ENCODE measurements at places on chromosomes 4 and X. TPM values are rescaled to one million over a fixed set of nuclear protein-coding genes. Genes with fewer than 3 reads are reported as not detected.
A peak's percentile ranks its signal among the peaks of the same experiment; 100 is the strongest.

DNA sequence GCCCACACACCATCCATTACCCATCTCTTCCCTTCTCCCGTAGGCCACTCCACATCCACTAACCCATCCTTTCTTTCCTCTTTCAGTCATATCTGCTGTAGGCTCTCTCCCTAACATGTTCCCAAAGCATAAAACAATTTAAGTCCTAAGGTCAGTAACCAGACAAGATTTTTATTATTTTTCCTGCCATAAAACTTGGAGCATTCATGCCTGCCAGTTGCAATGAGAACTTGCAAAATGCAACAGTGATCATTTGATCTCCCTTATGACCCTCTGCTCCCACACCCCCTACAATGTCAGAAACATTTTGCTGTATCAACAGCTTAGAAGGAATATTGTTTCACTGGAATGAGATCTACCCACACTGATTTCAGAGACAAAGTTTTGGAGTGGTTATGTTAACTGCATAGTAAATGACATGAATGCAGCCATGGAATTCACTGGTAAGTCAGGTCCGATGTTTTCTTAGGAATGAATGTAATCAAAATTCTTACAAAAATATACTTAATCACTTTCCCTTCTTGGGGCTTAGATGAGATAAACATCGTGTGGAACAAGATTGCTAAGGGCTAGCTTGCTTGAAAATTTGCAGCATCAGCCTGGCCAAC lies 5.7 kb downstream of the NIPAL1 start:
- H3K27ac ChIP-seq: no peak overlapping the region
- no peaks in the 10 kb centered on the region for H3K36me3 ChIP-seq
- peaks cover 2% of the 10 kb centered on the region for H3K27me3 ChIP-seq
- no peak for DNase-seq

DNA sequence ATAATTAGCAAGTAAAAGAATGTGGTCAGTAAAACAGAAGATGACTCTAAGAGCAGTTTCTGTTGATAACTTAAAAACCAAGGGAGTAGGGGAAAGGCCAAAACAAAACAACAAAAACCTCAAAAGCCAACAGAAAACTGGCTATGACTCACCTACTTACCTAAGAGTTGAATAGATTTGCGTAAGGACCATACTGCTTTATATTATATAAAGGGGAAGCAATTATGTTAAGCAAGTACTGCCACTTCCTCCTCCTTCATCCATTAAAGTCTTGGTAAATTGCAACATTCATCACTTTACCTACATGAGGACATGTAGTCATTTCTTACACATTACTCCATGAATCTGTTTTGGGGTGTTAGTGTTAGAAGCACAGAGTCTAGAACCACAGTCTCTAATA lies 85.9 kb upstream of the FAM47A start:
- H3K4me3 ChIP-seq: no peak overlapping the region
- no peak for DNase-seq
- H3K27me3 ChIP-seq: no peaks in the 10 kb centered on the region
- H3K27ac ChIP-seq: no peak overlapping the region
- H3K36me3 ChIP-seq: no peaks in the 10 kb centered on the region

GRCh38 chr4:165627548-165627947 lies 245.5 kb upstream of the TLL1 start:
- no peaks in the 10 kb centered on the region for H3K4me1 ChIP-seq
- no peaks in the 10 kb centered on the region for H3K27me3 ChIP-seq
- no peak overlapping the region for H3K27ac ChIP-seq
- no peak overlapping the region for H3K4me3 ChIP-seq
- DNase-seq: no peak

Gene DIAPH2
- total RNA-seq: 44.8 TPM

Gene PLP1
- 7.7 TPM for total RNA-seq

DNA sequence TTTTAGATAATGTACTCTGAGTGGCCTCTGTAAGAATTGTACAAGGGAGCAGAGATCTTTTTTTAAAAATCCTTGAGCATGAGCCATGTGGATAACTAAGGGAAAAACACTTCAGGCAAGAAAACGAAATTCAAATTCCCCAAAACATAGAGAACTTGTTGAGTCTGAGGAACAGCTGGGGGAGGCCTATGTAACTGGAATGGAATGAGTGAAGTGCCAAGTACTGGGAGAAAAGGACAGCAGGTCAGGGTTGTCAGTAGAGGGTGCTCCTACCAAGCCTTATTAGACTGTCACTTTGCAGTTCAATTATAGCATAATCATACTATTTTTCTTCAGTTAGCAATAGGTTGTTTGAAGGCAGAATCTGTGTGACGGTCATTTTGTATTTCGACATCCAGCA lies 135.1 kb downstream of the ARHGAP6 start:
- peaks cover 1% of the 10 kb centered on the region for H3K4me1 ChIP-seq
- DNase-seq: no peak
- no peaks in the 10 kb centered on the region for H3K36me3 ChIP-seq
- no peaks in the 10 kb centered on the region for H3K27me3 ChIP-seq
- H3K27ac ChIP-seq: no peak overlapping the region
- no peak overlapping the region for H3K4me3 ChIP-seq

DNA sequence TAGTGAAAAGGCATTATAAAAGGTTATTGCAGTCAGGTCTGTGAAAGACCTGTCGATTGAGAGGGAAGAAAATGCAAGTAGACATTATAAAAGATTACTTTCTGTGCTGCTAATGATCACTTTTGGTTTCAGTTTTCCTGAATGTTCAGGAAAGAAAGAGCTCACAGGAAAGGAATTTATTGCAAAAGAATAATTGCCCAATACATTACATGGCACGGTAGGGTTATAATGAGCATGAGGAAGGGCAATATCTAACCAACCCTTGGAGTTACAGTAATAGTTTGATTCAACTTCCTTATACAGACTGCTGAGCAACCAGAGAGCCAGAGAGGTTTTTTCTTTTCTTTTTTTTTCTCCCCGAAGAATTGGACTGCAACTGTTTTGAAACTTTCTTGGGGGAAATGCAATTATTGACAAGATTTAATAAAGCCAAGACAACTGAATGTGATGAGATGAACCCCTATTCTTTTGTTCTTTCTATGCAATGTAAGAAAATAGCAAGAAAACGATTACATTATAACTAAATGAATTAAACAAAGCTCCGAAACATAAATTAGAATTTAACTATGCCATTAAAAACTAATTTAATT lies 247.0 kb downstream of the C4orf33 start:
- no peak overlapping the region for H3K4me3 ChIP-seq
- no peaks in the 10 kb centered on the region for H3K27me3 ChIP-seq
- no peaks in the 10 kb centered on the region for H3K4me1 ChIP-seq
- H3K36me3 ChIP-seq: no peaks in the 10 kb centered on the region
- H3K27ac ChIP-seq: no peak overlapping the region

GRCh38 chrX:3415011-3415410 lies 68.6 kb upstream of the MXRA5 start:
- DNase-seq: no peak
- no peaks in the 10 kb centered on the region for H3K36me3 ChIP-seq
- no peak overlapping the region for H3K4me3 ChIP-seq
- no peaks in the 10 kb centered on the region for H3K27me3 ChIP-seq
- H3K27ac ChIP-seq: no peak overlapping the region

DNA sequence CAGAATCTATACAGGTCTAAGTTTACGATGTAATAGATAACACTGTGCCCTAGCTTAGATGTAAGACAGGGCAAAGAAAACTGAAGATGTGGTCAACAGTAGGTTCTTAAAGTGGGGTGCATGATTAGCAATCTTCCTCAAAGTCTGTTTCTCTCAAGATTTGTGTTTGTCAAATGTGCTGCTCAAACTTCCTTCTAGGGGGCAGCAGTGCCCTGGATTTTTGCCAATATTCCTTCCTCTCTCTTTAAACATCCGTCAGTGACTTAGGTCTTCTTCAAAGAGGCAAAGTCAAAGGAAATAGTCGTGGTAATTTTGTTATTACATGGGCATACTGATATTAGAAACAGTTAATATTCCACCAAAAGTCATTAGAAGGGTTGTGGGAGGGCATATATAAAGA lies 4.2 kb upstream of the PDHA2 start:
- H3K4me1 ChIP-seq: no peaks in the 10 kb centered on the region
- H3K27me3 ChIP-seq: no peaks in the 10 kb centered on the region
- H3K36me3 ChIP-seq: no peaks in the 10 kb centered on the region
- no peak overlapping the region for H3K27ac ChIP-seq

DNA sequence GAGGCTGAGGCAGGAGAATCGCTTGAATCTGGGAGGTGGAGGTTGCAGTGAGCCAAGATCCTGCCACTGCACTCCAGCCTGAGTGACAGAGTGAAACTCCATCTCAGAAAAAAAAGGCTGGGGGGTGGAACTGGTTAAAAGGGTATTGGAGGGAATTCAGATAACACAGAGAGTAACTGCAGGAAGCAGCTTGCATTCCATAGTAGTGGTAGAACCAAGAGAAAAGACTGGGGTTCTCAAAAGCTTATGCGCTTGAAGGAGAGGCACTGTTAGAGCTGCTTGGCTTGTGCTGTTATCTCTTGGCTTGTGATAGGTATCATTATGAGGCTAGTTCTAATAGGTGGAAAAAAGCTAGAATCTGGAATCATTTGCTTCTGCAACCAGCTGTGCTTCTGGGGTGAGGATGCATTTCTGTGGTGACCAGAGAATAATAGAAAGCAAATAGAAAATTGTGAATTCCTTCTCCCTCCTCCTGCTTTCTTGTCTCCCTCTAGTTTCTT lies 91.2 kb upstream of the ELOVL6 start:
- H3K27ac ChIP-seq: no peak overlapping the region
- H3K4me1 ChIP-seq: no peaks in the 10 kb centered on the region
- DNase-seq: no peak
- no peaks in the 10 kb centered on the region for H3K36me3 ChIP-seq
- H3K27me3 ChIP-seq: peaks cover 2% of the 10 kb centered on the region

Gene ARR3
- not detected for total RNA-seq

GRCh38 chr4:165457793-165458192 lies 79.0 kb downstream of the CPE start:
- H3K36me3 ChIP-seq: no peaks in the 10 kb centered on the region
- H3K27ac ChIP-seq: no peak overlapping the region
- no peak for DNase-seq
- no peaks in the 10 kb centered on the region for H3K27me3 ChIP-seq
- H3K4me3 ChIP-seq: no peak overlapping the region

Gene SPATA4
- total RNA-seq: not detected

Gene CBLL2
- total RNA-seq: not detected

- H3K4me3 ChIP-seq: peak overlapping the region; percentile 65
- DNase-seq: peak; percentile 56
- no peaks in the 10 kb centered on the region for H3K4me1 ChIP-seq
- no peaks in the 10 kb centered on the region for H3K36me3 ChIP-seq
These were observed 209.6 kb upstream of the SPIN4 start for GRCh38 chrX:63560601-63561218.

Gene SPANXB1
- not detected for total RNA-seq

Gene XAGE1A
- total RNA-seq: not detected

DNA sequence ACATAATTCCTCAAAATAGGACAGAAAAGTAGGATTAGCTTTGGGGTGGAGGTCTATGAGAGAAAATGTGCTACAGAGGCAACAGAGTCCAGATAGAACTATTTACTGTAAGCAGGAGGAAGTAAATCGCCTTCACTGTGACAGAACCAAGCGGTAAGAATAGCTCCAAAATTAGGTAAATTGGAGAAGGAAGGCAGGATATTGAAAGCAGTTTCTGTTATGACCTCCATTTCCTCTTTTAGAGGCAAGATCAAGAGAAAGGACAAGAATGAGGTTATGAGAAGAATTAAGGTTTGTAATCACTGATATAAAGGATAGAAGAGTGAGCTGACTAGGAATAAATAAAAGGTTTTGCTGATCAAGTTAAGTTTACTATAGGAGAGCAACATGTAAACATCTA lies 44.1 kb upstream of the NEUROG2 start:
- H3K4me1 ChIP-seq: no peaks in the 10 kb centered on the region
- H3K36me3 ChIP-seq: no peaks in the 10 kb centered on the region
- DNase-seq: no peak

DNA sequence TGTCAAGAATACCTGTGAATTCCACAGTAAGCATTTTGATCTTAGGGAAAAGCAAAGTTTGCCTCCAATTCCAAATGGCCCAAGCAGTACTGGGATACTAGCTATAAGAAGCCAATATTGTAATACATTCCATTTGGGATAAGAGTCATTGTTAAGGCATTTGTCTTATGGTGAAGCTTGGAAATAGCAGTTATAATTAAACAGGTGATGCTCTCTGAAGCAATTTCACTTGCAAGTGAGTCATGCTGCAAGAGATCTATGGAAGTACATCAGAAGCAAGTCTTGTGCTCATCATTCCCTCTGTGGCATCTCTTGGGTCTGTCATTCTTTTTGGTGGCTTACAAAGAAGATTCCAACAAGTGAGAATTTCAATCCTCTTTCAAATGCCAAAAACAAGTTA lies 386.4 kb upstream of the RPS6KA3 start:
- H3K27me3 ChIP-seq: no peaks in the 10 kb centered on the region
- no peak overlapping the region for H3K27ac ChIP-seq
- no peaks in the 10 kb centered on the region for H3K4me1 ChIP-seq
- DNase-seq: no peak
- no peaks in the 10 kb centered on the region for H3K36me3 ChIP-seq
- H3K4me3 ChIP-seq: no peak overlapping the region

Gene PALLD
- 626 TPM for total RNA-seq

- no peak for DNase-seq
- H3K4me1 ChIP-seq: no peaks in the 10 kb centered on the region
- no peaks in the 10 kb centered on the region for H3K36me3 ChIP-seq
- no peak overlapping the region for H3K4me3 ChIP-seq
These were observed 6.0 kb upstream of the CXCL10 start for GRCh38 chr4:76029300-76029699.

Gene FMR1NB
- not detected for total RNA-seq

GRCh38 chr4:122777846-122778673 lies 45.6 kb downstream of the BBS12 start:
- no peak for DNase-seq
- no peak overlapping the region for H3K4me3 ChIP-seq
- H3K27ac ChIP-seq: no peak overlapping the region
- H3K27me3 ChIP-seq: no peaks in the 10 kb centered on the region
- H3K4me1 ChIP-seq: no peaks in the 10 kb centered on the region

Gene FAM156A
- 14.7 TPM for total RNA-seq

Gene FDCSP
- not detected for total RNA-seq

GRCh38 chrX:914206-914605 lies 283.6 kb downstream of the SHOX start:
- no peak for DNase-seq
- no peaks in the 10 kb centered on the region for H3K27me3 ChIP-seq
- no peak overlapping the region for H3K27ac ChIP-seq
- H3K4me3 ChIP-seq: no peak overlapping the region
- H3K36me3 ChIP-seq: no peaks in the 10 kb centered on the region

- H3K27me3 ChIP-seq: no peaks in the 10 kb centered on the region
- DNase-seq: peak; percentile 86
- H3K27ac ChIP-seq: no peak overlapping the region
These were observed 102.0 kb downstream of the PTTG2 start for GRCh38 chr4:38062088-38062775.

DNA sequence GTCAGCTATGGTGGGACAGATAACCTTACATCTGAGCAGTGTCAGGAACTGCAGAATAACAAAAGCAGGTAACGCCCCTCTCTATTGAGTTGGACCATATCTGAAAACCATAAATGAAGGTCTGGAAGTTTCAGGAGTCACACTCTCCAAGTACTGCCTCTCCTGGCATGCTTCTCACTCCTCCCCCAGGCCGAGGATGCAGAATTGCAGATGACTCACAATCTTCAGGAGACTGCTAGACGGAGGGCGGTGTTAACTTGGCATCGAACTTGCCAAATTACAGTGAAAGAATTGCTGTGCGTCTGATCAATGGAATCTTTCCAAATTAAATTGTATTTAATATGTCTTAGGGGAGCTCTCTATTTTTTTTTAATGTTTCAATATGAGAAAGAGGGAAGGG lies 67.1 kb upstream of the TRIM2 start:
- H3K36me3 ChIP-seq: no peaks in the 10 kb centered on the region
- H3K4me1 ChIP-seq: no peaks in the 10 kb centered on the region
- no peak overlapping the region for H3K4me3 ChIP-seq
- no peaks in the 10 kb centered on the region for H3K27me3 ChIP-seq
- peak; percentile 79 for DNase-seq
